K562 (cell line): ENCODE measurements at places on chromosomes 7 and 10.

GRCh38 chr10:65550761-65551160 is 1375.1 kb upstream of the LRRTM3 start:
- no peaks in the 10 kb centered on the region for H3K27me3 ChIP-seq
- DNase-seq: no peak
- H3K27ac ChIP-seq: no peak overlapping the region
- no peaks in the 10 kb centered on the region for H3K4me1 ChIP-seq
- no peaks in the 10 kb centered on the region for H3K36me3 ChIP-seq
- no peak overlapping the region for H3K4me3 ChIP-seq

- no peaks in the 10 kb centered on the region for H3K36me3 ChIP-seq
- no peak overlapping the region for H3K4me3 ChIP-seq
- H3K27me3 ChIP-seq: peaks cover 3% of the 10 kb centered on the region; the same call in 1 of the 3 replicates
- no peaks in the 10 kb centered on the region for H3K4me1 ChIP-seq
- H3K27ac ChIP-seq: no peak overlapping the region
- no peak for DNase-seq
These were observed 73.9 kb downstream of the CELF2 start for GRCh38 chr10:11091517-11092102.

DNA sequence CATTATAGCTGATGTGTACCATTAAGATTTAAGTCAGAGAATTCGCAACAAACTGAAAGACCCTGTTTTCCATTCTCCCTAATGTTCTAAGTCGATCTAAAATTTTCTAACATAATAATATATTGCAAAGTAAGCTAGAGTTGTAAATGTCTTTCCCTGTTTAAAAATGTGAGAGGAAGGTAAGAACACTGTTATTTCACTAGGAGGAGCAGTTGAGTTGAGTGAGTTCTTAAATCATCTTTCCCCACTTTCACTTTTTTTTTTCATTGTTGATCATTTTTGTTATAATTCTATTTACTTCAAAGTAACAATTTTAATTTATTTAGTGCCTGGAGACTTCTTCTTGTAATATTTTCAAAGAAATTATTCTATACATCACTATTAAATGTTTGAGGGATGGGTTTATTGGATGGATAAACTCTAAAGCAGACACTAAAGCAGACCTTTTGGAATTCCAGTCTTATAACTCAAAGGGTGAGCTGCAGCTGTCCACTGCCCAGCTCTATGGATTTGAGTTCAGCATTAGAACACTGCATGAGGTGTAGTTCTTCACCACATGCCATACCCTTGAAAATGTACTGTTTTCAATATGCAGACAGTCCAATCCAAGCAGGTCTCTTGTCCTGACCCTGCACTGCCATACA is 181.3 kb upstream of the FZD1 start:
- H3K4me3 ChIP-seq: no peak overlapping the region
- no peak for DNase-seq
- peaks cover 5% of the 10 kb centered on the region; the same call in 1 of the 2 replicates for H3K27me3 ChIP-seq
- H3K4me1 ChIP-seq: no peaks in the 10 kb centered on the region

- H3K4me3 ChIP-seq: no peak overlapping the region
- H3K27me3 ChIP-seq: no peaks in the 10 kb centered on the region
- no peaks in the 10 kb centered on the region for H3K4me1 ChIP-seq
- no peak overlapping the region for H3K27ac ChIP-seq
These were observed 46.4 kb downstream of the TMEM26 start for GRCh38 chr10:61406736-61407135.

- no peaks in the 10 kb centered on the region for H3K27me3 ChIP-seq
- no peak overlapping the region for H3K27ac ChIP-seq
- H3K4me3 ChIP-seq: no peak overlapping the region
- H3K4me1 ChIP-seq: no peaks in the 10 kb centered on the region; the same call in 1 of the 2 replicates
- no peaks in the 10 kb centered on the region for H3K36me3 ChIP-seq
These were observed 44.7 kb upstream of the GARS1 start for GRCh38 chr7:30549931-30550493.

- H3K27me3 ChIP-seq: no peaks in the 10 kb centered on the region
- peaks cover 2% of the 10 kb centered on the region; the same call in 1 of the 3 replicates for H3K36me3 ChIP-seq
- H3K4me1 ChIP-seq: peaks cover 82% of the 10 kb centered on the region
These were observed 8.7 kb downstream of the GPR146 start for GRCh38 chr7:1053002-1053411.

- no peaks in the 10 kb centered on the region for H3K27me3 ChIP-seq
- peak overlapping the region; percentile 16; the same call in 1 of the 2 replicates for H3K4me3 ChIP-seq
- DNase-seq: peak; percentile 25
- H3K27ac ChIP-seq: no peak overlapping the region
These were observed 15.8 kb upstream of the OPALIN start for GRCh38 chr10:96374639-96374984.

DNA sequence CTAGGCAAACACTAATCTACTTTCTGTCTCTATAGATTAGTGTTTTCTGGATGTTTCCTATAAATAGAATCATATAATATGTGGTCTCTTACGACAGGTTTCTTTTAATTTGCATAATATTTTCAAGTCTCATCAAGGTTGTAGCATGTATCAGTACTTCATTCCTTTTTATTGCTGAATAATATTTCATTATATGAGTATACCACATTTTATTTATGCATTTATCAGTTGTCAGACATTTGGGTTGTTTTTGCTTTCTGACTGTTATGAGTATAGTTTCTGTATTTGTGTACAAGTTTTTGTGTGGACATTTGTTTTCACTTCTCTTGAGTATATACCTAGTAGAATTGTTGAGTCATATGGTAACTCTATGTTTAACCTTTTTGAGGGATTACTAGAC is 48.2 kb downstream of the SHOC2 start:
- DNase-seq: no peak
- H3K27me3 ChIP-seq: no peaks in the 10 kb centered on the region
- H3K4me3 ChIP-seq: no peak overlapping the region
- no peak overlapping the region for H3K27ac ChIP-seq

- no peak for DNase-seq
- H3K27me3 ChIP-seq: no peaks in the 10 kb centered on the region
- H3K36me3 ChIP-seq: no peaks in the 10 kb centered on the region; the same call in 2 of the 3 replicates
- no peak overlapping the region for H3K27ac ChIP-seq
- peaks cover 8% of the 10 kb centered on the region for H3K4me1 ChIP-seq
These were observed 176.2 kb downstream of the PTEN start for GRCh38 chr10:88039496-88040200.

DNA sequence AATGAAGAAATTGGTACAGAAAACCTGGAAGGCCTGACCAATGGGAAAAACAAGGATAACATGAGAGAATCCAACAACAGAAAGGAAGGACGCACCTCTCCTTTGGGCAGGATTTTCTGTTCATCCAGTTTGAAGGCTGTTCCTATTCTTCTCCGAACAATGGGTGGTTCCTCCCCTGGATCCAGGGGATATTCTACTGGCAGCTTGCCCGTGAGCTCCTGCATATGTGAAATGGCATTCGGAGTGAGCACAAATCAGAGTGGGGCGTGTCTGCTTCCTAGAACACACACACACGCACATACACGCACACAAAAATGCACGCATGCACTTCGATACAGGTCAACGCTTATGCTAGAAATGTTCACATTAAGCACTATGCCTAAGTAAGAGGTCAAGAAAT is 83.5 kb downstream of the PRPF18 start:
- H3K27me3 ChIP-seq: no peaks in the 10 kb centered on the region; the same call in 1 of the 2 replicates
- peaks cover 2% of the 10 kb centered on the region; the same call in 1 of the 3 replicates for H3K36me3 ChIP-seq
- no peak for DNase-seq
- H3K4me1 ChIP-seq: no peaks in the 10 kb centered on the region
- H3K4me3 ChIP-seq: no peak overlapping the region
- no peak overlapping the region for H3K27ac ChIP-seq

- H3K27ac ChIP-seq: no peak overlapping the region
- DNase-seq: peak; percentile 85
These were observed 31.6 kb upstream of the TMEM254 start for GRCh38 chr10:80046629-80047441.

- DNase-seq: peak; percentile 4
- peaks cover 42% of the 10 kb centered on the region for H3K4me1 ChIP-seq
- no peak overlapping the region for H3K4me3 ChIP-seq
- H3K27ac ChIP-seq: no peak overlapping the region
- H3K36me3 ChIP-seq: peaks cover 16% of the 10 kb centered on the region; the same call in 2 of the 3 replicates
- no peaks in the 10 kb centered on the region for H3K27me3 ChIP-seq
These were observed 11.3 kb downstream of the KCNIP2 start for GRCh38 chr10:101832325-101832771.

- no peaks in the 10 kb centered on the region for H3K36me3 ChIP-seq
- H3K4me3 ChIP-seq: no peak overlapping the region
- no peaks in the 10 kb centered on the region for H3K27me3 ChIP-seq
- DNase-seq: no peak
- no peak overlapping the region for H3K27ac ChIP-seq
These were observed 171.7 kb downstream of the KIF20B start for GRCh38 chr10:89873055-89873454.

GRCh38 chr7:69651101-69651590 is 52.9 kb downstream of the AUTS2 start:
- no peaks in the 10 kb centered on the region for H3K27me3 ChIP-seq
- H3K4me1 ChIP-seq: no peaks in the 10 kb centered on the region; the same call in 2 of the 3 replicates
- H3K27ac ChIP-seq: no peak overlapping the region
- H3K4me3 ChIP-seq: no peak overlapping the region
- H3K36me3 ChIP-seq: no peaks in the 10 kb centered on the region

DNA sequence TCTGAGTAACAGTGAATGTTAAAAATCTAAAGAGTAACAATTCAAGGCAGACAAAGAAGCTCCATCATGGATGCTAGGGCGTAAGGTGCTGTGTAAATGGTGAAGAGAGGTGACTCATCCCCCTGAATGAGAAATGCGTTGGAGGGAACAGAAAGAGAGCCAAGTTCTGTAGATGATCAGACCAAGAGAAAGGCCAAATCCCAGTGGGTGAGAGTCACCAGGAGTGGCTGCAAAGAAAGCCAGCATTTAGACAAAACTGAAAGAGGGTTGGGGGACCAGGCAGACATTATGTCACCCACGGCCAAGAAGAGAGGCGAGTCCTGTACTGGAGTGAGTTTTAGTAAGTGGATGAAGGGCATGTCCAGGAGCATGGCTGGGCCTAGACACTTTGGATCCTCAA is 153.1 kb downstream of the TRIL start:
- H3K4me3 ChIP-seq: no peak overlapping the region
- no peak for DNase-seq
- H3K27ac ChIP-seq: no peak overlapping the region
- H3K36me3 ChIP-seq: no peaks in the 10 kb centered on the region
- no peaks in the 10 kb centered on the region for H3K27me3 ChIP-seq

DNA sequence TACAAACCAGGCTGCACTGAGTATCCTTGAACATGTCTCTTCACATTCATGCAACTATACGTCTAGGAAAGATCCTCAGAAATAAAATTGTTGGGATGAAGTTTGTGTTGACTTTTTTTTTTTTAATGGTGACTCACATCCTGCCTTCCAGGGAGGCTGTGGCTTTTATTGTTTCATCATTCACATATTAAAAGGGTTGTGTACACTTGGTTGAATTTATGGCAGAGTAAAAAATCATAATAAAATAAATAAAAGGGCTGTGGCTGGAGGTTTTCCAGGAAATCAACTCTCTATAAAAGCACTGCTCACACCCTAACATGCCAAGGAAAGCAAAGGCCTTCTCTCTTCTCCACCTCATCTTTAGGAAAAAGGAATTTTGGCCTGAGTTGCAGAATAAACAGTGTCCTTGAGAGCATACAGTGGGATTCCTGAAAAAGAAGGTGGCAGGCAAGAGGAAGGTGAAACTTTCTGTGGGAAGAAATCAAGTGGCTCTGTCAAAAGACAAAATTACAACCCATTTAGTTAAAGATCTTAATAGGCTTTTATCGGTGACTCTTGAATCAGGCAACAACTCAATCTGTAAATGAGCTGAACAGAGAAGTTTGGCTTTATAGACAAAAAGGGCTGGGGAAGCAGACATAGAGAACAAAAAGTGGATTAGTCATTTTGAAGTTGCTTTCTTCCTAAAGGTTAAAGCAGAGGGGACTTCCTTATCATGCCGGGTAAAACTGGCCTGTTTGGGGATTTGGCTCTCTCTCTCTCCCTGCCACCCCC is 41.6 kb upstream of the FHIP2A start:
- H3K27me3 ChIP-seq: no peaks in the 10 kb centered on the region
- no peak overlapping the region for H3K27ac ChIP-seq
- H3K36me3 ChIP-seq: no peaks in the 10 kb centered on the region
- DNase-seq: no peak
- no peaks in the 10 kb centered on the region for H3K4me1 ChIP-seq

GRCh38 chr10:43221419-43222209 is 45.3 kb downstream of the RASGEF1A start:
- H3K4me3 ChIP-seq: no peak overlapping the region
- H3K36me3 ChIP-seq: no peaks in the 10 kb centered on the region
- DNase-seq: no peak
- H3K4me1 ChIP-seq: peaks cover 18% of the 10 kb centered on the region; the same call in 1 of the 2 replicates
- H3K27me3 ChIP-seq: peaks cover 17% of the 10 kb centered on the region

- no peaks in the 10 kb centered on the region for H3K36me3 ChIP-seq
- H3K27ac ChIP-seq: no peak overlapping the region
- H3K4me1 ChIP-seq: no peaks in the 10 kb centered on the region
- no peak overlapping the region for H3K4me3 ChIP-seq
- no peak for DNase-seq
- H3K27me3 ChIP-seq: no peaks in the 10 kb centered on the region
These were observed 181.8 kb upstream of the FERD3L start for GRCh38 chr7:19327018-19327417.

- no peaks in the 10 kb centered on the region for H3K36me3 ChIP-seq
- H3K4me1 ChIP-seq: no peaks in the 10 kb centered on the region
- no peak for DNase-seq
- H3K27me3 ChIP-seq: no peaks in the 10 kb centered on the region
These were observed 338.5 kb upstream of the FOXK1 start for GRCh38 chr7:4343272-4344247.

GRCh38 chr7:91913612-91914011 is 27.1 kb upstream of the AKAP9 start:
- H3K36me3 ChIP-seq: no peaks in the 10 kb centered on the region
- peaks cover 14% of the 10 kb centered on the region for H3K4me1 ChIP-seq
- no peak overlapping the region for H3K4me3 ChIP-seq
- DNase-seq: no peak

GRCh38 chr7:1758028-1758858 is 88.2 kb downstream of the ELFN1 start:
- H3K4me3 ChIP-seq: no peak overlapping the region
- no peaks in the 10 kb centered on the region for H3K36me3 ChIP-seq
- H3K27me3 ChIP-seq: peaks cover 22% of the 10 kb centered on the region; the same call in 2 of the 3 replicates

GRCh38 chr7:25907731-25908130 is 244.3 kb upstream of the NFE2L3 start:
- no peak for DNase-seq
- no peak overlapping the region for H3K27ac ChIP-seq
- peaks cover 5% of the 10 kb centered on the region; the same call in 2 of the 3 replicates for H3K4me1 ChIP-seq
- H3K27me3 ChIP-seq: no peaks in the 10 kb centered on the region
- H3K4me3 ChIP-seq: no peak overlapping the region

DNA sequence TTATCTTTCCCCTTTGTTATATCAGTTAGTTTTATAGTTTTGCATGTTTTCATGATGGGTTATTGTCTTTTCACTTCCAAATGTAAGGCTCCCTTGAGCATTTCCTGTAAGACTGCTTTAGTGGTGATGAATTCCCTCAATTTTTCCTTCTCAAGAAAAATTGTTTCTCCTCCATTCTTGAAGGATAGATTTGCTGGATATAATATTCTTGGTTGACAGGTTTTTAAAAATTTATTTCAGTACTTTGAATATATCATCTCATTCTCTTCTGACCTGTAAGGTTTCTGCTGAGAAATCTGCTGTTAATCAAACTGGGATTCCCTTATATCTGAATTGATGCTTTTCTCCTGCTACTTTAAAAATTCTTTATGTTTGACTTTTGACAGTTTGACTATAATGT is 33.3 kb downstream of the SCART1 start:
- H3K27ac ChIP-seq: no peak overlapping the region
- no peaks in the 10 kb centered on the region for H3K4me1 ChIP-seq
- no peaks in the 10 kb centered on the region for H3K36me3 ChIP-seq
- no peak overlapping the region for H3K4me3 ChIP-seq
- DNase-seq: no peak

- H3K36me3 ChIP-seq: no peaks in the 10 kb centered on the region
- H3K4me3 ChIP-seq: no peak overlapping the region
- no peaks in the 10 kb centered on the region for H3K4me1 ChIP-seq
- no peak overlapping the region for H3K27ac ChIP-seq
- no peak for DNase-seq
These were observed 729.2 kb downstream of the LRMDA start for GRCh38 chr10:76160446-76161300.
